ENCODE measurements at places on chromosomes 3 and 15.
A peak's percentile ranks its signal among the peaks of the same experiment; 100 is the strongest.

GRCh38 chr15:31080591-31081014 lies 20.9 kb downstream of the TRPM1 start:
- H3K36me3 ChIP-seq = no peaks in the 10 kb centered on the region
- DNase-seq = peak; percentile 66
- H3K4me3 ChIP-seq = no peak overlapping the region
- no peaks in the 10 kb centered on the region for H3K4me1 ChIP-seq
- H3K27ac ChIP-seq = no peak overlapping the region

- peaks cover 26% of the 10 kb centered on the region for H3K4me1 ChIP-seq
- H3K27me3 ChIP-seq = peaks cover 5% of the 10 kb centered on the region
- no peaks in the 10 kb centered on the region for H3K36me3 ChIP-seq
- no peak for DNase-seq
Measured at GRCh38 chr3:32819551-32820348, 2.0 kb downstream of the TRIM71 start.

GRCh38 chr15:36414670-36415069 lies 164.8 kb upstream of the CDIN1 start:
- no peak overlapping the region for H3K4me3 ChIP-seq
- H3K36me3 ChIP-seq = no peaks in the 10 kb centered on the region
- H3K27ac ChIP-seq = no peak overlapping the region
- no peaks in the 10 kb centered on the region for H3K27me3 ChIP-seq
- no peak for DNase-seq

DNA sequence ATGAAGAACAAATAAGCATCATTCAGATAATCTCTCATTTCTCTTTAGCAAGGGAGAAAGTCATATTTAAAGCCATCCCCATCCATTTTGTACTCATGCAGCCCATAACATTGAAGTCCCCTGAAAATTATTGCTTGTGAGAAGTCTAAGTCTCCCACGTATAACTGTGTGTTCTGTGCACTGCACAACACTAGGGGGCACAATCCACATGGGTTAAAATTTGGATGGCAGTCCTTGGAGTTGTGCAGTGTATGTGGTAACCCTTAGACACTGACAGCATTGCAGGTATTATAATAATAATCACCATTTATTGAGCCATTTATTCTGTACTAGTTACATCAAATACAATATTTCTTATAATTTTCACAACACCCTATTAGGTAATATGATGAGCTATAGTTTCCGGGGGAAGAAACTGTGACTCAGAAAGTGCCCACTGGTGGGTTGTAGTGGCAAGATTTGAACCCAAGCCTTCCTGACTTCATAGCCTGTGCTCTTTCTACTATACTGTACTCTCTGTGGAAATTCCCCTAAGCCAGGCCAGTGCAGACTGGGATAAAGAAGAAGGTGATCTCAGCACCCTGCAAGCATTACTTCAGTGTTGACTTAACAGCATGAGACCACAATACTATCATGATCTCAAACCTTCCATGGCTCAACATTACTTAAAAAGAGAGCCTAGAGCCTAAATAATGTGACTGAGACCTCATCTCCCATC lies 15.7 kb downstream of the KCNAB1 start:
- no peak overlapping the region for H3K27ac ChIP-seq
- no peak overlapping the region for H3K4me3 ChIP-seq
- H3K4me1 ChIP-seq = no peaks in the 10 kb centered on the region
- H3K27me3 ChIP-seq = no peaks in the 10 kb centered on the region

GRCh38 chr15:70539409-70539808 lies 223.9 kb downstream of the UACA start:
- H3K4me3 ChIP-seq = no peak overlapping the region
- no peak overlapping the region for H3K27ac ChIP-seq
- H3K4me1 ChIP-seq = no peaks in the 10 kb centered on the region
- no peak for DNase-seq
- H3K27me3 ChIP-seq = no peaks in the 10 kb centered on the region

All from right atrium auricular region (tissue), 2 donors.